ENCODE measurements at places on chromosomes 7 and 10. TPM values are rescaled to one million over a fixed set of nuclear protein-coding genes. Genes with fewer than 3 reads are reported as not detected.

Gene NPC1L1
- 0.83 TPM for total RNA-seq

Gene PAPSS2
- total RNA-seq = 22.6 TPM

Gene VWA2
- 3.6 TPM for total RNA-seq

Gene HOXA10
- not detected for total RNA-seq

Gene C1QL3
- total RNA-seq = 66.7 TPM

Gene AGMO
- total RNA-seq = 1.5 TPM

Gene KLF14
- not detected for total RNA-seq

Gene FEZF1
- not detected for total RNA-seq

Gene RBP3
- total RNA-seq = not detected

Gene SEMA3A
- 28.1 TPM for total RNA-seq

Gene EN2
- not detected for total RNA-seq

Gene SPRN
- 16.6 TPM for total RNA-seq

Gene SEMA4G
- total RNA-seq = 14.9 TPM

Gene HYAL4
- not detected for total RNA-seq

Gene UBE2D1
- total RNA-seq = 17.8 TPM

Gene CRYGN
- total RNA-seq = 1.6 TPM

Gene NPFFR1
- total RNA-seq = 3.1 TPM

Gene OR2A42
- not detected for total RNA-seq

Gene IRF5
- total RNA-seq = 7.7 TPM

Gene AKR1D1
- not detected for total RNA-seq

Gene ZNF804B
- 3.0 TPM for total RNA-seq

Data from dorsolateral prefrontal cortex (tissue), 122 donors.